ENCODE measurements at places on chromosomes 16 and 17.

DNA sequence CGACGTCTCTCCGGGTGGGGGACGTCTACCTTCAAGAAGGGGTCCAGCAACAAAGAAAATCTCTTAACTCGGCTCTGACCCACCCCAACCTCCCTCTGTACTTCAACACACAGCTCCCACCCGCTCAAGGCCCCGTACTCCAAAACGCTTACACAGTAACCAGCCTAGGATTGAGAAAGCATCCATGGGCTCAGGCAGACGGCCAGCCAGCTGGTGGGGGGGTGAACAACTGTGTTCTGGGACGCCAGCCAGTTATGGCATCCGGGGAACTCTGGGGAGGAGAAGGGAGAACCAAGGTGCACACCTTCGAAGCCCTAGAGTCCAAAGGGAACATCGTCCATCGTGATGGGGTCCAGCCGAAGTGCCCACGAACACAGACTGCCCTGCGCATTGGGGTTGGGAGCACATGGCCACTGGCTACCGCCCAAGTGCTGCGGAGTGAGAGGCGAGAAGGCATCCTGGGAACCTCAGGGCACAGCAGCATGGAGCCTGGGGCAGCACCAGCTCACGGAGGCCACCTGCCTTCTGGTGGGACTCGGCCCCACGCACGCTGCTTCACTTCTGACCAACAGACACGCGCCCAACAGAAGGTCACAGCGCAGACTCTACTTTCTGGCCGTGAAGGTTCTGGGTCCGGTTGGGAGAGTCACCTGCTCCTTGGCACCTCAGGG lies 14.3 kb downstream of the SLC16A3 start:
- no peak for DNase-seq

DNA sequence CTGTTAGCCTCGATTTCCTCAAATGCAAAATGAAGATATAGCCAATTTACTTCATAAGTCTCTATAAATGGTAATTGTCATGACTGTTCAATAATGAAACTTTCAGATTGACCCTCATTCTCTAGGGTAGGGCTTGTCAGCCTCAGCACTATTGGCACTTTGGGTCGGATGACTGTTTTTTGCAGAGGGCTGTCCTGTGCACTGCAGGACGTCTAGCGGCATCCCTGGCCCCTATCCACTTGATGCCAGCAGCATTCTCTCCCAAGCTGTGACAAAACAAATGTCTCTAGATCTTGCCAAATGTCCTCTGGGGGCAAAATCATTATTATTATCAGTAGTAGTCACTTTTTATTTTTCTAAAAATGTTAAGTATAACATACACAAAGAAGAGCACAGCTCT lies 24.6 kb downstream of the CDH11 start:
- no peak for DNase-seq

GRCh38 chr16:87652799-87653198 lies 50.5 kb downstream of the JPH3 start:
- DNase-seq = no peak

DNA sequence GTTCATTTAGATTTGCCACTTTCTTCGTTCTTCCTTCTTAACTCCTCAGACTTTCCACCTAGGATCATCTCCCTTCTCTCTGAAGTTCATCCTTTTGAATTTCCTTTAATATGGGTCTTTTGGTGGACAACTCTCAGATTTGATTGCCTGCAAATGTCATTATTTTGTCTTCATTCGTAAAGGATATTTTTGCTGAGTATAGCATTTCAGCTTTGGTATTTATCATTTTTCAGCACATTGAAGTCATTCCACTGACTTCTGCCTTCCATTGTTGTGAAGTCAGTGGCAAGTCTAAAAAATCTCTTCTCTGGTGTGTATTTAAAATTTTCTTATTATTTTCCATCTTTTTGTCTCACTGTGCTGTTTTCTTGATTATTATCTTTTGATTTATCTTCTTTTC lies 45.4 kb downstream of the GAN start:
- no peak for DNase-seq

DNA sequence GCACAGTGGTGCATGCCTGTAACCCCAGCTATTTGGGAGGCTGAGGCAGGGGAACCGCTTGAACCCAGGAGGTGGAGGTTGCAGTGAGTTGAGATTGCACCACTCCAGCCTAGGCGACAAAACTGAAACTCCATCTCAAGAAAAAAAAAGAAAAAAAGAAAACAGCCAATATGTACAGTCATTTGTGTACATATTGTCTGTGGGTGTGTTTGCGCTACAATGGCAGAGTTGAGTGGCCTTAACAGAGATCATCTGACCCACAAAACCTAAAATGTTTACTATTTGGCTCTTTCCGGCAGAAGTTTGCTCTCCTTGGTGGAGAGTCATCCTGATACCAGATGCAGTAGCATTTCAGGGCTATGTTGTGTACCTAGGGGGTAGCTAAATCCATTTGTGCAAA lies 57.9 kb downstream of the ARSG start:
- DNase-seq = no peak

GRCh38 chr16:72879846-72880245 lies 168.1 kb downstream of the ZFHX3 start:
- no peak for DNase-seq

DNA sequence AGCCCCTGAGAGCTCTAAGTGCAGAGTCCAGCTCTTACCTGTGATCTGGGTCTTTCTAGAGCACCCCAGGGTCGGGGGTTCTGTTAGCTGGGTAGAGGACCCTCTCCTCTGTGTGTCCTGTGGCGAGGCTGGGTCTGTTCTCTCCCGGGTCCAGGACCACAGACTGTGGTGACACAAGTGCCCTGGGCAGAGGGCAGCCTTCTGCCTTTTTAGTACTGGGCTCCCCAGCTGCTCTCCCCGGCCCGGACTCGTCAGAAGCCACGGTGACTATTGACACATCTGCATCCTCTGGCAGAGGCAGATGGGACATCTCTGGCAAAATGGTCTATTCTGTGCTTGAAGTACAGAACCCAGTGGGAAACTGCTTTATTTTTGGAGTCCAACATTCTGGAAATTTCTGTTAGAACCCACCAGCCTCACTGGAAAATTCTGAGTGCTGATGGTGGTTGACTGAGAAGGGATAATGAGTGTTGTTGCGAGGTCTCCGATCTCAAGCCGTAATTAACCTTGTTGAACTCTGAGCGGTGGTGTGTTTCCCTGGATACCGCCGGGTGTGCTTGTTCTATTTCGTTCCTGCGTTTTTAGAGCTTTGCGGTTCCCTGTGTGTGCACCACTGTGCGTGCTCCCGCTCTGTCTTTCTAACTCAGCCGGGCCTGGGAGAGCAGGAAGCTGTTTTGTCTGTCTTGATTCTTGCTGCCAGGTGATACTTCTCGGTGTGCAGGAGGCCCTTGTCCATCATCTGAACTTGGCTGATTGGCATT lies 26.0 kb upstream of the NUDT16L1 start:
- no peak for DNase-seq

GRCh38 chr17:74924250-74924948 lies at the start of gene OTOP2:
TSS of gene OTOP2 (plus strand) at chr17:74924273. CDS start at chr17:74924633, 360 bp downstream.
- no peak for DNase-seq

DNA sequence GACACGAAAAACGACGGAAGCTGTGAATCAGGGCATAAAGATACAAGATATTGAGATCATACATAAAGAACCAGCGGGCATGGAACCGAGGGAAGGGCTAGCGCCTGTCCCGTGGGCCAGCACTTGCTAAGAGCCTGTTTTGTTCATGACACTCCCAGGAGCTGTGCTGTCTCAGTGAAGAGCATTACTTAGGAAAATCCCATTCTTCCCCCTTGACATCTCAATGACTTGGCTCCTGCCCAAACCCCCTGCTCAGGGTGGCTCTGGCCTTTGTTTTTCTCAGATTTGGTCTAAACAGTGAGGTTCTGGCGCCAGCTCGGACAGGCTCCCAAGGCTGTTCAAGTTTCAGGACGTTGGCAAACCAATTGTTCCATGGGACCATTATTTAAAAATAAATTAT lies 79.1 kb upstream of the SEC14L1 start:
- no peak for DNase-seq

- DNase-seq = peak; percentile 60
Measured at GRCh38 chr17:32275060-32276042, 9.7 kb downstream of the RHBDL3 start.

DNA sequence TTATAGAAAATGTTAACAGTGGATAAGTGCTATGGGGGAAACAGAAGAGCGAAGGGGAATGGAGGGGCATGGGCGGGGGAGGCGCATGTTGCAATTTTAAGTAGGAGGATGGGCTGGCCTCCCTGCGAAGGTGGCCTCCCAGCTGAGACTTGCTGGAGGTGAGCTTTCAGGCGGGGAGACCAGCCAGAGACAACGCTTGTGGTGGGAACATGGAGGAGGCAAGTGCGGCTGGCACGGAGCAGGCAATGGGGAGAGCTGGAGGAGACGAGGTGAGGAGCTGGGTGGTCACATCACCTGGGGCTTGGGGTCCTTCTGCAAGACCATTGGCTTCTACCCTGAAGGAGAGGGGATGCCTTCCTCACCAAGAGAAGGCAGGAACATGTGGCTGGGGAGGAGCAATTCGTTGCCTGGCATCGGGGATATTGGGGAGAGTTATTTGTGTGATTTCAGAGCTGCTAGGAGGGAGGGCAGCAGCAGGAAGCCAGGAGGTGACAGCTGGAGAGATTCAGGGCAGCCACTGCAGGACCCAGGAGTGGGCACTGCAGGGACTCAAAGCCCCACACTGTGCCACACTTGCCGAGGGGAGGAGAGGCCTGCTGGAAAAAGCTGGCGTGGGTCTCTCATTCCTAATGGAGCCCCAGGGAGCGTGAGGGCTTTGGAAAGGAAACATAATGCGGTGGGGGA lies 34.4 kb downstream of the PMFBP1 start:
- DNase-seq = no peak

- DNase-seq = no peak
Measured at GRCh38 chr17:28896491-28896883, 1.0 kb downstream of the FLOT2 start.

- DNase-seq = no peak
Measured at GRCh38 chr16:88515371-88515770, 54.8 kb upstream of the ZC3H18 start.

GRCh38 chr16:22318690-22319358 lies 21.6 kb downstream of the POLR3E start:
- peak; percentile 84 for DNase-seq

DNA sequence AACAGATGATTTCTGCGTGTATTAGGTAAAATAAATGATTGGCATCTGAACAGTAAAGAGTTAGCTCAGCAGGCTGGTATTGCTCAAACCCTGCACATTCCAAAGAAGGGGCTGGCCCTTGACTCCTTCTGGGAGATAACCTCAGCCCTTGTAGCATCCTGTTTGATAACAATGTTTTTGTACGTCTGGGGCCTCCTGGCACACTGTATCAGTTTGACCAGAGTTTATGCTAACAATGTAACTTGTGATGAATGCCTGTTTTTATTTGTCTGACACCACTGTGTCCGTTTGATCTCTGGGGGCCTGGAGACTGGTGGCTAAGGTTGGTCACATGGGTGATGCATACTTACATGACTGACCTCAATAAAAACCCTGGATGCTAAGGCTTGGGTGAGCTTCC lies 43.8 kb upstream of the NDRG4 start:
- DNase-seq = no peak

DNA sequence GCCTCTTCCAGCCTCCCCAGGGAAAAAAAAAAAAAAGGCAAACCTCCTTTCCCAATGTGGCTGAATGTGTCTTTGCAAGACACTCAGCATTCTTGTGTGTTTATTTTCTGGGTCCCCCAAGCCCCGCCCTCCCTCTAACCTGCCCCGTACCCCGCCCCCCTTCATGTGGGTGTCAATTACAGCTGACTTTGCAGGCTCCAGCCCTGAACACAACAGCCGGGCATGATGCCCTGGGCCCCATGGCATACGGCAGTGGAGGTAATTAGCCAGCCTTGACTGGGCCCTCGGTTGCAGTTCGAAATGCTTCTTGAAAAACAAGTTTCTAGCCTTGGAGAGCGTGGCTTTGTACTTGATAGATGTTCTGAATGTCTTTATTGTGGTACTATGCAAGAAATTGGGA lies 354.7 kb upstream of the RBFOX1 start:
- DNase-seq = no peak

GRCh38 chr17:8832711-8833352 lies 33.7 kb upstream of the MFSD6L start:
- peak; percentile 90 for DNase-seq

DNA sequence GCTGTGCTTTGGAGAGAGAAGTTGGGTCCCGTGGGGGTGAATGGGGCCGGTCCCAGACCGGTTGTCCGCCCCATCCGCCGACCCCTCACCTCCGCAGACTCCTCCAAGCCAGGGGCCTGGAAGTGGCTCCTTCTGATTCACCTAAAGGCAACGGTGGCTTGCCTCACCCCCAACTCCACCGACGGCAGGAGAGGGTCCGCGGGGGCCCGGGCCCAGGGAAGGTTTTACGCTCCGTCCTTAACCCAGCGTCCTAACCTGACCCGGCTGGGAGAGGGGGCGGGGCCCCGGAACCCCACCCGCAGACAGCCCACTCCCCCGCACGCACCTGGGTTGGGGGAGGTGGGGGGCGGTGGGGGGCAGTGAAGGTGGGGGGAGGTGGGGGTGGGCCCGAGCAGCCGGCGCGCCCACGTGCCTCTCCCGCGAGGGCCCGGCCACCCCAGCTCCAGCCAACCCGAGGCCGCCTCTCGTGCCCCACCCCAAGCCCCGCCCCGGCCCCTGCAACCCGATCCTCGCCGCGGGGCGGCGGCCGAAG lies 12.7 kb upstream of the CD300A start:
- DNase-seq = peak; percentile 88

- DNase-seq = no peak
Measured at GRCh38 chr16:778447-778846, 9.7 kb downstream of the RPUSD1 start.

GRCh38 chr16:11972128-11972527 lies 4.4 kb upstream of the SNX29 start:
- DNase-seq = no peak

- no peak for DNase-seq
Measured at GRCh38 chr17:21152731-21153130, 26.0 kb downstream of the DHRS7B start.

DNA sequence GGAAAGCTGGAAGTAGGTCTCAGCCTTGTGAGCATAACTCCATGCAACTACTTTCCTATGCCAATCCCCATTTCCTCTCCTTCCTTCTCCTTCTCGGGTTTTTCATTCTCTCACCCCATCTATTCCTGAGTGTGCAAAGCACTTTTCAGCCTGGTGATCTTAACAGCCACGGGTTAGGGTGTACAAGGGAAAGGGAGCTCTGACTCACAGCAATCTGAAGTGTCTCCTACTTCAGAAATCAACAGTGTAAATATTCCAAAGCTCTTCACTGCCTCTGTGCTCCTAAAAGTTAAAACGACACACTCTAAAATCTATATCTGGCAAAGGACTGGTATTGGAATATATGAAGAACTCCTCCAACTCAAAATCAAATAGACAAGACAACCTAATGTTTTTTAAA lies 268.0 kb upstream of the IRX3 start:
- no peak for DNase-seq

DNA sequence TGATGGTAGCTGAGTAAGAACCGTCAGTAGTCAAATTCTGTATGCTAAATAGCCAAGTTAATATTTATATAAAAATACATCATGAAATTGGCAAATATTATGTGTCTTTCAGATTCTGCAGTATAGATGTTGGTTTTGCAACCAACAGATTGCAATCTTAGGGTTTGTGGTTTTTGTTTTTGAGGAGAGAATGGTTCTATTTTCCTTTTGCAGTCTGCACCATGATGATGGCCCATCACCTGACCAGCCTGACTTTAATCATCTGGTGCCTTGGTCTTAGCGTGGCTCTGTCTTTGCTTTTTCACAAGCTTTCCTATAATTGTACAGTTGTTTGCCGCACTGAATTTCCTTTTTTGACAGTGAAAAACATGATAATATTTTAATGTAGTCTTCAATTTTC lies 50.7 kb downstream of the NUP93 start:
- no peak for DNase-seq

Measured in activated CD8-positive, alpha-beta memory T cell treated with anti-CD3 and anti-CD28 coated beads, Interleukin-2, amount 50 U/mL, for 48 hours (primary cell).